ENCODE measurements at places on chromosomes 4 and X. TPM values are rescaled to one million over a fixed set of nuclear protein-coding genes. Genes with fewer than 3 reads are reported as not detected.

DNA sequence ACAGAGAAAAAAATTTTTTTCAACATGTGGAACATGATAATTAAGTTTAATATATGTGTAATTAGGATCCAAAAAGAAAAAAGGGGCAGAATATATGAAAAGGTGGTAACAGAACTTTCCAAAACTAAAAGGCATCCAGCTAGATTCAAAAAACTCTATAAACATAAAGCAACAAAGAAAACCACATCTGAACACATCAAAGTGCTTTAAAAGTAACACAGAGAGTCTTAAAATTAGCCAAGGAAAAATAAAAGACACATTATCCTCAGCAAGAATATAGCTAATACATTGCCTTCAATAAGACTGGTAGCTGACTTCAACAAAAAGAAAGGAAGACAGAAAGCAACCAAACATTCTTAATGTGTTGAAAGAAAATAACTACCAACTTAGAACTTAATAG is 8.2 kb downstream of the CLOCK start:
- no peak for DNase-seq

DNA sequence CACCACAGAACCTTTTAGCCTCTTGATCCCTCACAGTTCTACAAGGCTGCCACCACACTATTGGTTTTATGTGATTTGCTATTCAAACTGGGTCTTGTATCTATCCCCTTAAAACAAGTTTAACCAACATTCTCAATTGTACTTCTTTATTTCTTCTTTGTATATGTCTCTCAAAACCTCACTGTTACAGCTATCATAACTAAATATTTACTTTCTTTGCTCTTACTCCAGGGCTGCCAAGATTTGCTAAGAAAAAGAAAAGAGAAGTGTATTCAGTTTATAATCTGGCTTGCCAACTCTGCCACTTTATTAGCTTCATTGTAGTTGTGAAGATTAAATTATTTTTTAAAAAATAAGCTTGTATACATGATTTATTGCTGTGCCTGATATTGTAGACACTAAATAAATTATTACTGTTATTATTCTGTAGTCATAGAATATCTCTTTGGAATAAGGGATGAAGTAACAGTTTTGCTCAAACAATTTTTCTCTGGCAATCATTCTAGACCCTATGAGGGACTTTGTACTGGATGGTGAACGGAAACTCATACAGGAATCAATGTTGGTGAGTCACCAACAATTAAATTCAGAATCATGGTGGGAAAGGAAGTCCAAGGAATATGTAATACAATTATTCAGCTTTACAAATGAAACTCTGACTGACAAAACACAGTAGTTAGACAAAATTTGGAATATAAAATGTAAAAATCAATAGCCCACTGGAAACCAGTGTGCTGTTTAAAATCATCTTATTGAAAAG is 127.1 kb upstream of the DCAF8L1 start:
- DNase-seq = no peak

- DNase-seq = peak; percentile 35
Measured at GRCh38 chrX:40867352-40867751, 132.0 kb upstream of the MED14 start.

DNA sequence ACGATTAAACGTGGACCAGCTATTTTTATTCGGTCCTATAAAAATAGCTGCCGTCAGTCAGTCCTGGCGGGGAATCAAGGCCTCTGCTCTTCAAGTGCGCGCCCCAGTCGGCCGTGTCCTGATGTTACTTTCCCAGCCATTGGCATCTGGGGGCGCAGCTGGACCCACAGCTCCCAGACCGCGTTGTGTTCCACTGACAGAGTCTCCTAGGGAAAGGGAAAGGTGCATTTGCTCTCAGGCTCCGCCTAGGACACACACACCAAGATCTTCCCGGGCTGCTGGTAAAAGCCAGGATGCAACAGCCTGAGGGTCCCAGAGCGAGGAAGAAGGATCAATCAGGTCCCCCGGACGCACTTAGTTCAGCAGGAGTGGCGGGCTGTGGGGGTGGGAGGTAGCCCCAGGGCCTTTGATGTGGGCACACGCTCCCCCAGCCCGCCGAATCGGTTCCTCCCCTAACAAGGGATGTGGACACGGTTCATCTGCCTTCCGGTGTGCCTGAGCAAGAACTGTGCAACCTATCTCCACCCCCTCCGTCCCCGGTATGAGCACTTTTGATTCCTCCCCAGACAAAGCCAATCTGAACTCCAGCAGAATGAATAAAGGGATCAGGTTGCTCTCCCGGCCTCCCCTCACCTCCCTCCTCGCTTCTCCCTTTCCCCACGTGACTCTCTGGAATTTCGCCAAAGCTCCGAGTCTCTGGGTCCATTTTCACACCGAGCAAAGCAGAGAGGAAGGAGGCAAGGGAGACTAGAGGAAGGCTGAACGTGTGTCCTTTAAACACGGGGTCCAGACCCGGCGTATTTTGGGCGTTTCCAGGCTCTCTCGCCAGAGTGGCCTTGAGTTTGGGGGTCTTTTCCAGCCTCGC is 626 bp upstream of the FRAS1 start:
- peak; percentile 74 for DNase-seq

GRCh38 chr4:128751354-128751753 is 58.1 kb upstream of the JADE1 start:
- no peak for DNase-seq

DNA sequence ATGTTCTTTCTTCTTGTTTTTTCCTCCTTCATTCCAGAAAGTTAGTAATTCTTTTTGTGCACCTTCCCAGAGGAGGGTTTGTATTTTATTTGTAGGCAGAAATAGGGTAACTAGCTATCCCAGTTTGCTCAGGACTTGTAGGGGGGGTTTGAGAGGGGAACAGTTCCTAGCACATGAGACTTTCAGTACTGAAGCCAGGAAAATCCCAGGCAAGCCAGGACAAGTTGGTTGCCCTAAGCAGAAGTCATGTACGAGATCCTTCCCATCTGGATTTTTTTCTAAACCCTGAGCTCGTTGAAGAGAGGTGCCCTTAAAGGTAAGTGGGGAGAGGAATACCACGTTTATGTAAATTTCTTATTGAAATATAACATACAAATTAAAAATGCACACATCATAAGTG is 15.6 kb upstream of the TAB3 start:
- no peak for DNase-seq

DNA sequence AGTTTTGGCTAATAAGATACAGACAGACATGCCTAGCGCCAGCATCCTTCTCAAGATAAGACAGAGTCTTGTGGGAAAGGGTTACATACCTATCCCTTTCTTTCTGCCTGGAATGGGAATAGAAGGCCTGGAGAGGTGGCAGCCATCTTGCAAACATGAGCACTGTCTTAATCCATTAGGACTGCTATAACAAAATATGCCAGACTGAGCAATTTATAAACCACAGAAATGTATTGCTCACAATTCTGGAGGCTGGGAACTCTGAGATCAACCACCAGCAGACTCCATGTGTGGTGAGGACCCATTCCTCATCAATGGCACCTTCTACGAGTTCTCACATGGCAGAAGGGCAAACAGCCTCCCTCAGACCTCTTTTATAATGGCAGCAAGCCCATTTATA is 26.5 kb upstream of the NEIL3 start:
- no peak for DNase-seq

DNA sequence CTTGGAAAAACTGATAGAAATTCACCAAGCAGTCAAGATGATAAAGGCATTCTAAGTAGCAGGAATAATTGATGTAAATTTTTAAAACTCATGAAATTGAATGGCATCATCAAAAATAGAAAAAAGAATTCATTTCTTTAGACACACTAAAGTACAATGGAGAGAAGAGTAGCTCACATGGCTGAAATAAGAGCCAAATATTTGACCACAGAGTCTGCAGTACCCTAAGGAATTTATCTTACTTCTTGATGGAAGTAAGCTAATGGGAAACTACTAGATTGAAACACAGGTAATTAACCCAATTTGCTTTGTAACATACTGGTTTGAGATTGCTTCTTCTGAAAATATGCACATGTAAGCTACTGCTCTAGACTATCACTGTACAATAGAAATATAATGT is 70.8 kb upstream of the GPM6A start:
- DNase-seq = no peak

GRCh38 chr4:83981156-83981555 is 445.2 kb downstream of the GPAT3 start:
- DNase-seq = no peak

DNA sequence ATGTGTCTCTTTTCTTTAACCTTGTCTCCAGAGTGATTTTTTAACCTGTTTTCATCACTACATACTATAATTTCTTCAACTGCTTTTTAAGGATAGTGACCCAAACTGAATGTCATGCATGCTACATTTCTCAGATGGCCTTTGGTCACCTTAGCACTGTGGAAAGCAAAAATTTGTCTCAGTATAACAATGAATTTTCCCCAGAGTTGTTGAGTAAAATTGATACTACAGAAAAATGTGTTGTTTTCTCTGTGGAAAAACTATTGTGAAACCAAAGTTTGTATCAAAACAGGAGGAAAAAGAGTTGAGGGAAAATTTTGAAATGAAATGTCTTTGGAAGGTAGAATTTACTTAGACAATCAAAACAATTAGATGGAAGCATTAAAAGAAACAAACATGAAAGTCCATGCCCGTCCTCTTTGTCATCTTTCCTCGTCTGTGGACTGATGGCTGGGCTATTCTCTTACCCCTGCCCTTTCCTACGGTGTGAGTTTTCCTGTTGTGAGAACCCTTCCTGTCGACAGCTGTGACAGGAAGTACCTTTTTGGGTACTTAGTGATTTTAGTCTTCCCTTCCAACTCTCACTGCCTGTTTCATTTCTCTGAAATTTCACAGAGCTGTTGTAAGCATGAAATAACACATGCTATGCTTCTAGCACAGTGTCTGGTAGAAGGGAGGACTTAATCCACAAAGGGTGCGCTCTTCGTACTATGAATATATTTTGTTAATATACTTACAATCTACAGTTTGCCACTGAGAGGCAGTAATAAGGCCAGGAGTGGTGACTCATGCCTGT is 50.8 kb downstream of the LRP2BP start:
- DNase-seq = no peak

- DNase-seq = no peak
Measured at GRCh38 chr4:107592519-107592918, 127.5 kb downstream of the PAPSS1 start.

DNA sequence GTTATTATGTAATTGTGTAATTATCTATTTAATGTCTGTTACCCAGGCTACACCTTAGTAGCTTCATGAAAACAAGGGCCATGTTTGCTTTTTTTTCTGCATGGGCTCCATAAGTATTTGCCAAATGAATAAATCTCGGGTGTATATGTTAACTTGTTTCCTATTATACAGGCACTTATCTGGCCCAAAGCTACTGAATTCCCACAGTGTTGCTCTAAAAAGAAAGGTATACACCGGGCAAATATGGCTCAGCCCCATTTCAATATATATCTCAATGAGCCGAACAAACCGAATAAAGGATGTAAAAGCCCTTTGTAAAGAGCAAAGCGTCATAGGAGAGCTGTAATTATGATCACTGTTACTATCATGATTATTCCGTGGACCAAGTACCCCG is 767 bp downstream of the PAQR3 start:
- DNase-seq = no peak

- peak; percentile 20 for DNase-seq
Measured at GRCh38 chr4:119697887-119698393, 69.3 kb upstream of the PDE5A start.

DNA sequence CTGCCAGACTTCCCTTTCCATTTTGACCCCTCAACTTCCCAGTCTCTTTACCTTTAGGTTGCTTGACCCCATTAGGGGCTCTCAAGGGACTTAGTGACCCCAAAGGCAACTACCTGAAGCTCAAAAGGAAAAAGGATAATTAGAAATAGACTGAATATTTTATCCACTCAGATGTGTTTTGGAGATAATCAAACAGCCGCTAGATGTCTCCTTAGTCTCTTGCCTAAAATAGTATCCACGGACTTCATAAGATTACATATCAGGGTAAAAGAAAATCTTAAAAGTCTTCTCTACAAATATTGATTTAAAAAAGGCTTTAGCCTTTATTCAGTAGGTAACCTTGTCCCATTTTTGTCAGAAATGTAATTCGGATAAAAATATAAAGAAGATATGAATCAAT is 21.0 kb upstream of the RHOXF2 start:
- DNase-seq = no peak

- DNase-seq = no peak
Measured at GRCh38 chr4:152609481-152609880, 70.3 kb downstream of the TMEM154 start.

- peak; percentile 16 for DNase-seq
Measured at GRCh38 chr4:47668810-47669408, 169.0 kb downstream of the CORIN start.

DNA sequence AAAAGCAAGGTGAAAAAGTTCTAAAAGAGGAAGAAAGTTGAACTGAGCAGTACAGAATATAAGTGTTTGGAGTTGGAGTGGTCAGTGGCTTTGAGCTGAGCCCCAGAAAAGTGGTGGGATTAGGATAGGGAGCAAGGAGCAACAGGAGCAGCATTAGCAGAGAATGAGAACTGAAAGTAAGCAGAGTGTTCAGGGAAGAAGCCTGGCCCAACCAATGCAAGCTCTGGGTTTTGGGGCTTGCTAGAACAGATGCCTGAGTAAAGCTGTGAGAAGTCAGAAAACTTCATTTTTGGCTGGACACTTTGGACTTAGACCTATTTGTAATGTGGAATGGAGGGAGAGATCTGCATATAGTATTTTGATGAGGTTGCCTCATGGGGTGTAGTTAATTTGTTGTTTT is 17.8 kb downstream of the JADE1 start:
- DNase-seq = no peak

DNA sequence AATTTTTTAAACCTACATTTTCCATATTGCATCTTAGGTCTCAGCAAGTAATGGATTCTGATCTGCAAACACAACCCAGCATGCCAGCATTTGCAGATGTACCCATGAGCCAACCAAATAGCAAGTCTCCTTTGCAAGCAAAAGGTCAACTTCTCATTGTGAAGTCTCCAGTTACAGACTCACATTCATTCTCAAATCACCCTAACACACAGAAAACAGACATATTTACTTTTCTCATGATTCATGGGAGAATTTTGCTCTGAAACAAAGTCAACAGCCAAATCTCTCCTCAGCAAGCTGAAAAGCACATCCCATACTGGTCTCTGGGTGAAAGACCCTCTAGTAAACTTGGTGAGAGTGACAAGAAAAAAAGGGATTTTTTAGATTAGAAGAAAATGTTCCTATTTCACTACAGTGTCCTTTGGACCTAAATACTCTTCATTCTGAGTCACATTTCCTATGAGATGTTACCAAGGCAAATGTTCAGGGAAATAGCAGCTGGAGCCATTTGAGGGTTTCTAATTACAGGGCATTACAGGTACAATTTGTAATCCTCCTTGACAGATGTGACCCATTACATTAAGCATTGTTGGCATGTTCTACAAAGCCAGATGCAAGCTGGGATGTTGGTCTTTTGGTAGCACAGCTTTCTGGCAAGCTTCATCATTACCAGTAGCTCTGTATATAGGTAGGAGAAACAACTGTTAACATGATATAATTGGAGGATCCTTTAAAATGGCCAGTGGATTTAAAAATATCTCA is 383.3 kb downstream of the SMARCA1 start:
- DNase-seq = no peak

THAP6 gene
- 10.9 TPM for total RNA-seq

REELD1 gene
- not detected for total RNA-seq

FAM47A gene
- not detected for total RNA-seq

PHKA1 gene
- total RNA-seq = 7.8 TPM

All from Calu3 (cell line).